Fibroblast of the conjunctiva (primary cell): ENCODE measurements at places on chromosomes 4 and X.

DNA sequence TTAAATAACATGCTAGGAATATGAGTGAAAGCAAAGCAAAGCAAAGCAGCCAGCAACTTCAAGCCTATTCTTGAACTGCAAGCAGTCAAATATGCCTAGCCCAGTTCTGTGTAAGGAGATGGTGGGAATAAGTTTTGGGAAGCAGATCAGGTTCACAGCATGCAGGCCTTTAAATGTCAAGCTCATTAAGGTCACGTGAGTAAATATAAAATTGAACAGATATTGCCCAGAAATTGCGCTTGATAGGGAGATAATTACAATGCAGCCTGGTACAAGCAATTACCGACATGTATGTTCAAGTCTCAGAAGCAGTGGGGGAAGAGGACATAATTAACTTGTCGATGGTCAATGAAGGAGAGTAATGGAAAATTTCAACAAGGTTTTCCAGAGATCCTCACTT, 6.0 kb downstream of the GNPDA2 start:
- DNase-seq = no peak

GRCh38 chr4:145731028-145731427, 51.1 kb downstream of the C4orf51 start:
- DNase-seq = no peak

GRCh38 chr4:103100691-103101090, 1.1 kb upstream of the BDH2 start:
- DNase-seq = no peak

GRCh38 chrX:128698573-128699181, 646.5 kb upstream of the ACTRT1 start:
- peak; percentile 1 for DNase-seq

DNA sequence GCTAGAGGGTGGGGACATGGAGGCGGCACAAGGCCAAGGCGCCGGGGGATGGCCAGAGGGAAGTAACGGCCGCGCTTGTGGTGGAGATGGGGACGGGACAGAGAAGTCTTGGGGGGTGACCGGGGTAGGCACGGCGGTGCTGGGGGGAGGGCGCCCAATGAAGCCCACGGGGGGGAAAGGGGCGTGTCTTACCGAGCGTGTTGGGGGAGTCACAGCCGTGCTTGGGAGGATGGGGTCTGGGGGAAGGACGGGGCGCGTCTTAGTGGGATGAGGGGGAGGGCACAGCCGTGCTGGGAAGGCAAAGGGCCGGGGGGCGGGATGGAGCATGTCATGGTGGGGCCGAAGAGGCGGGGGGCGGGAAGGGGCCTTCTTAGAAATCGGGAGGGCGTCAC, 952 bp downstream of the ARSD start:
- peak; percentile 66 for DNase-seq

GRCh38 chr4:96483308-96484030, 643.6 kb downstream of the PDHA2 start:
- no peak for DNase-seq
